ENCODE measurements at places on chromosomes 3 and 15.

DNA sequence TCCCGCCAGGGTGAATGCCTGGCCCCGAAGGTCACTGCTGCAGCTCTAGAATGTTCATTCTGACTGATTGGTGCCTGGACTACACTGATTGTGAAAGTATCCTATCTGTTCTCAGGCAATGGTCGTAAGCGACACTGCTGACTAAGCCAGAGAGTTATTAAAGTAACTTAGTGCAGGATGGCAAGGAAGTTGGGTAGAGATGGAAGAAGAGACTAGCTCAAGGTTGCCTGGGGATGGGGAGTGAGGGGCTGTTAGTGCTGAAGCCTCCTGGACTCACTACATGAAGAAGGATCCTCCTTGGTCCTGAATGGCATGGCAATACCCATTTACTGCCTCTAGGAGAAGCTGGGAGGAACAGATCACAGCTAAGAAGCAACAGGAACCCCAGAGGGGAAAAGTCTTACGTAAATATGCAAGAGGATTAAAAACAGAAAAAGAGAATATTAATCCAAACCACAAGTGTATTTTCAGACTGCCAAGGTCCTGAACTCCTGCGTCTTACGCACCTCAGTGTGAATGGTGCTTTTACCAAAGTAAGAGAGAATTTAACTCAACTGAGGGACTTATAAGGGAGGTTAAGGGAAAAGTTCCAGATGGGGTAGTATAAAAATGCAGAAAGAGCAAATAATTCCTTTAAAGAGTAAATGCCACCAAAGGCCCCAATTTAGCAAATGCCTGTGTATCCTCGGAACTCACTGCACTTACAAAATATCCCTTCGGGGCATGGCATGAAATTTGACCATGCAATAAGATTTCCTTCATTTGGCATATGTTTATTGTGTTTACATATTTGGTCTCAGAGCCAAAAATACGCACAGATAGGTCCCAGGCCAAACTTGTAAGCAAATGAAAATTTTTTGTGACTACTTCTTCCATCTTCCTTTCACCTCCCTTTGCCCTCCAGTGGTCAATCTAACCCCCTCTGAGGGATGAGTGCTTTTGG lies 64.0 kb upstream of the DGKG start:
- peak; percentile 55 for DNase-seq

GRCh38 chr3:83150896-83151295 lies 1389.5 kb upstream of the GBE1 start:
- DNase-seq: no peak

- DNase-seq: no peak
Measured at GRCh38 chr3:10434144-10434937, 71.0 kb downstream of the ATP2B2 start.

GRCh38 chr15:40420793-40421192 lies 15.2 kb downstream of the IVD start:
- DNase-seq: no peak

- DNase-seq: peak; percentile 89
Measured at GRCh38 chr3:24242012-24242698, 252.5 kb downstream of the THRB start.

DNA sequence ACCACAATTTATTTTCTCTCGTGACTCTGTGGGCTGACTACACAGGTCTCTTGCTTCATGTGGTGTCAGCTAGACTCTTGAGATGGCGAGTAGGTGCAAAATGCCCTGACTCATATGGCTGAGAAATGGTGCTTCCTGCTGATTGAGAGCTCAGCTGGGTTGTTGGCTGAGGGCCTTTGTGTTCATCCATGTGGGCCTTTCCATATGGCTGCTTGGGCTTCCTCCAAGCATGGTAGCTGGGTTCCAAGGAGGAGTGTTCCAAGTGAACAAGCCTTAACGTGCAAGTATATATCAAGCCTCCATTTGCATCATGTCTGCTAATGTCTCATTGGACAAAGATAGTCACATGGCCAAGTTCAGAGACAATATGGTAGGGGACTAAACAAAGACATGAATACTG lies 164.0 kb downstream of the PDCD6IP start:
- DNase-seq: no peak

DNA sequence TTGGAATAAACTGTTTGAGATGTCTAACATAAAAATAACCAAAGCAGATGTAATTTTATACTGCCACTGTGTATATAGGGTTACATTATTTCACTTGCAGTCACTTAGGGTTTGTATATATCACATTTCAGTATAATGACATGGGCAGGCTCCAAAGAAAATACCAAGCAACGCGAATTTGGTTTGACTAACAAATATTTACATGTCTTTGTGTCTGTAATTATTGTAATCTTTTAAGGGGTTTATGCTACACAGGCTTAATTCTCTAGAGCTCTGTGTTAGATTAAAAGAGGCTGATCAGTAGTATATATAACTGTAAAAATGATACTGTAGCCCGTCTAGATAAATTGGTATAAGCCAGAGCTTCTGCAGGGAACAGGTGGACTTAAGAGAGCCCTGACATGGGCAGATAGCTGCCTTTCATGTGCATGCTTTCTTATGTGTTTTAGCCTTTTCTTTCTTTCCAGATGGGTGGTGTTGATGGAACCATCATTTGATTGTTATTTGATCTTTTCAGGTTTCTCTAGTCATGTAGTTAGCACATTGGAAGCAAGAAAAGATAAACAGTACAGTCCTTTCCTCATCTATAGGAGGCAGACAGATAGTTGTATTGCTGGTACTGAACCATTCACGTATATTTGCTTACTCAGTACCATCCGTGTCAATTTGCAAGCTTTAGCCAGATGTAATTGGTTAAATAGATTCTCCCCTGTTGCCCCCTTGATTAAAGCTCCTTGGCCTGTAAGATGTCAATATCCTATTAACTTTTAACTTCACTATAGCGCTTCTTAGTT lies 86.1 kb downstream of the GALK2 start:
- no peak for DNase-seq

DNA sequence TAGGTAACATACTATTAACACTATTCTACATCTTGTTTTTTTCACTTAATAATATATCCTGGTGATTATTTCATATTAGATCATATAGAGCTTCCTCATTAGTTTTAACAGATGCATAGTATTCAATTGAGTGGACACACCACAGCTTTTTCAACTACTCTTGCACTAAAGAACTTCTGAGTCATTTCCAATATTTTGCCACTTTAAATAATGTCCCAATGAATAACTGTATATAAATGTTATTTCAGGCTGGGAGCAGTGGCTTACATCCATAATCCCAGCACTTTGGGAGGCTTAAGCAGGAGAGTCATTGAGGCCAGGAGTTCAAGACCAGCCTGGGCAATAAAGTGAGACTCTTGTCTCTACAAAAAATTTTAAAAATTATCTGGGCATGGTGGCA lies 26.9 kb downstream of the MAP1A start:
- no peak for DNase-seq

GRCh38 chr15:31360843-31361763 lies 34.5 kb downstream of the KLF13 start:
- DNase-seq: no peak

GRCh38 chr3:154931484-154931883 lies 148.6 kb upstream of the MME start:
- peak; percentile 59 for DNase-seq

All from fibroblast of skin of right biceps (primary cell).